ENCODE measurements at places on chromosomes 3 and 15.

DNA sequence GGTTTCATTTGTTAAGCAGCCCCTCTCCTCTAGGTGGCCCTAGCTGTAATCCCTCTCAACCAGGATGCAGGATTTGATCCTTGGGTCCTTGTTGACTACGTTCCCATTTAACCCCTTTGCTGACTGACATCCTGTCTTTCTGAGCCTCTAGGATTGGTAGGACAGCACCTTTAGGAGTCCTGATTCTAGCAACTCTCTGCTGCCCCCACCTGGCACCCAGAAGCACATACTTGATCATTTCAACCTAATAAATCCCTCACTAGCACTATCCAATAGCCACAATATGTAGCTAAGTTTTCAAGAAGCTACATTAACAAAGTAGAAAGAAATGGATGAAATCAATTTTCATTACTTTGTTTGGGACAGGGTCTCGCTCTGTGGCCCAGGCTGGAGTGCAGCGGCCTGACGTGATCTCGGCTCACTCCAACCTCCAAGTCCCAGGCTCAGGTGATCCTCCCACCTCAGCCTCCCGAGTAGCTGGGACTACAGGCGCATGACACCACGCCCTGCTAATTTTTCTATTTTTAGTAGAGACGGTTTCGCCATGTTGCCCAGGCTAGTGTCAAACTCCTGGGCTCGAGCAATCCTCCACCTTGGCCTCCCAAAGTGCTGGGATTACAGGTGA lies 28.3 kb downstream of the RSL24D1 start:
- peak; percentile 1 for DNase-seq

DNA sequence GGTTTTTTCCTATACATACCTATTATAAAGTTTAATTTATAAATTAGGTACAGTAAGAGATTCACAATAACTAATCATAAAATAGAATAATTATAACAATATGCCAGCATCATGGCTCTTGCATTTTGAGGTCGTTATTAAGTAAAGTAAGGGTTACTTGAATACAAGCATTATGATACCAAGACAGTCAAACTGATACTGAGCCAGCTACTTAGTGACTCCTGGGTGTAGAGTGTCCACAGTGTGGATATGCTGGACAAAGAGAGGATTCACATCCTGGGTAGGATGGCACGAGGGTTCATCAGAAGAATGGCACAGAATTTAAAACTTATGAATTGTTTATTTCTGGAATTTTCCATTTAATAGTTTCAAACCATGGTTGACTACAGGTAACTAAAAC lies 157.2 kb upstream of the IL12A start:
- no peak for DNase-seq

- DNase-seq = no peak
Observed at GRCh38 chr3:104536715-104537114, 830.0 kb upstream of the ALCAM start.

DNA sequence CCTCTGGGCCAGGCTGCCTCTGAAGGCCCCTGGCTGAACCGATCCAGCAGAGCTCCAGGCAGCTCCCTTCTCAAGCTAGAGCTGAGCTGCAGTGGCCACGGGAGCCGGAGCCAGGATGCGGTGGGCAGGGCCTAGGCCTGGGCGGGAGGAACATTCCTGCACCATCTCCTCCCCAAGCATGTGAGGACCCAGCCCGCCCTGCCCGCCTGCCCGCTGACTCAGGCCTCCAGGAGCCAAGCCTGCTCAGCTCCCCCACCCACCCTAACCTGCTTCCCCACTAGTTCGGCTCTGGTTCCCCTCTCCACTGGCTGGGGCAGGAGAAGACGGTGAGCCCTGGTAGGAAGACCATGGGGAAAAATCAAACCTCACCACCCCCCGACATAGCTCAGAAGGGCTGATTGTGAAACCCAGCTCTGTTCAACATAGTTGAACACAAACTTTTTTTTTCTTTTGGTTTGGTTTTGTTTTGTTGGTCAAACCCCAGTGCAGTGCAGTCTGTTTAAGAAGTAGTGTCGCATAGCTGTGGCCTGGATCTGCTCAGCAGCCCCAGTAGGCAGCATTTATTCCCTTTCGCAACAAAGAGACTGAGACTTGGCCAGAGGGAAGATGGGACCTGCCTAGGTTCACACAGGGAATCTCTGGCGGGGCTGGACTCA lies 13.5 kb downstream of the SNX33 start:
- no peak for DNase-seq

- no peak for DNase-seq
Observed at GRCh38 chr3:122825460-122825859, 30.6 kb downstream of the SLC49A4 start.

DNA sequence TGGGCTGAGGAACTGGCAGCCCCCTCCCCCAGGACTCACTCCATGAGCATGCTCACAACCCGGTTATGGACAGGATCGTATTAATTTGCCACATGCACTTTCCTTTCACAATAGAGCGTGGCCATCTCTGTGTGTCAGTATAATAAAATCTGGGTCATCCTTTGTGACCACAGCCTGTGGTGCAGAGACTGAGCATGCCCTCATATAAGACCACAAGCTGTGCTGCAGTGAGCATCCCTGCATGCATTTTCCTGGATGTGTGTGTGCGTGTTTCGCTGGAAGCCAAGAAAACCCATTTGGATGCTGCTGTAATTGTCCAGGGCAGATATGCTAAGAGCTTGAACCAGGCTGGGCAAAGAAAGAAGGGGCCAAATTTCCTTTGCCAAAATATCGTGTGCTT lies 39.7 kb downstream of the CYP11A1 start:
- DNase-seq = no peak

- DNase-seq = no peak
Observed at GRCh38 chr3:120182613-120183511, 88.6 kb upstream of the GSK3B start.

DNA sequence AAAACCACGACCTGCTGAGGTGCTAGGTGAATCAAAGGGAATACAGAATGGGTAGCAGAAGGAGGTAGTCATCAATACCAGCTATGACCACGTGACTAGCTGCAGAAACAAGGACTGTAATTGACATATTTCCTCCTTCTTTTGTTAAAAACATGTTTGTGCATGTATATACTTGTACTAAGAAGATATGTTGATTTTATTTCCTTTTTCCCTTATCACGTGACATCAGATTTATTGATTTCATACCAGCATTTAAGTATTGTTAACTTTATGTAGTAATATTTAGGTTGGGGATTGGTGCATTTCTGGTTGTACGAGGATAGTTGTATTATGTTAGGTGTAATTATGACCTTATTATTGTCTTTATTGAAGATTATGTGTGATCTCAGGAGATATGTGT lies 36.2 kb downstream of the PEX5L start:
- no peak for DNase-seq

DNA sequence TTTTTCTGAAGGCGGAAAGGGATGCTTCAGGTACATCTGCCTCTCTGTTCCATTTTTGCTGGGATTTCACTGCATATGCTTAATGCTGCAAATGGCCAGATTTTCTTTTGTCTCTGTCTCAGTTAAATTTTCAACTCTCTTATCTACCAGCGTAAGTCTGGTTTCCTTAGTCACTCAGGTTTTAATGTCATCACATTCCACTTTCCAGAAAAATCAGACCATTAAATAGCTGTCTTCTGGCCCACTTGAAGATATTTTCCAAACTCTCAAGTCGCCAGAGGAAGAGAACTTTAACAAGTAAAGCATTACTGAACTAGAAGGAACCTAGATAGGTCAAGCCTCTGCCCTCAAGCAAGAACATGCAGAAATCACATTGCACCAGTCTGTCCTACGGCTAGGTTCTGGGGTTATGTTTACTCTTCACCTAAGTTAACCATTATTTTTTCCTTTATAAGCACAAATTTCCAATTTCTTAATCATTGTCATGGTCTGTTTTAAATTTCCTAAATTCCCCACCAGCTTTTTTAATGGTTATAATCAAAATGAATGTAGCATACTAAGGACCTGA lies 26.5 kb downstream of the AVEN start:
- DNase-seq = no peak

- DNase-seq = no peak
Observed at GRCh38 chr3:30426293-30426993, 180.0 kb upstream of the TGFBR2 start.

GRCh38 chr3:141538568-141539240 lies 51.9 kb downstream of the RASA2 start:
- no peak for DNase-seq

DNA sequence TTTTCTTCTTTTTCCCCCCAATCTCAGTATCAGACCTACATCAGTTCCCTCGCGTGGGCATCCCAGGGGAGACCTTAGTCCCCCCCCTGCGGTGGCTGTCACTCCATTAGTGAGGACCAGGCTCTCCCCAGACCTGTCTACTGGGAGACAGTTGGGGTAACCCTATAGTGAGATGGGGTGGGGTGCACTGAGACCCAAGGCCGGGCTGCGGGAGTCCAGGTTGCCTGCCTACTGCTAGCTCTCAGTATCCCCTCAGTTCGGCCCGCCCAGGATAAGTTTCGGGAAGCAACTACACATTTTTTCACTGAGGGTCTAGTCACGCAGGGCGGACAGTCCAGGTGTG lies 671 bp upstream of the DCUN1D1 start:
- DNase-seq = no peak

DNA sequence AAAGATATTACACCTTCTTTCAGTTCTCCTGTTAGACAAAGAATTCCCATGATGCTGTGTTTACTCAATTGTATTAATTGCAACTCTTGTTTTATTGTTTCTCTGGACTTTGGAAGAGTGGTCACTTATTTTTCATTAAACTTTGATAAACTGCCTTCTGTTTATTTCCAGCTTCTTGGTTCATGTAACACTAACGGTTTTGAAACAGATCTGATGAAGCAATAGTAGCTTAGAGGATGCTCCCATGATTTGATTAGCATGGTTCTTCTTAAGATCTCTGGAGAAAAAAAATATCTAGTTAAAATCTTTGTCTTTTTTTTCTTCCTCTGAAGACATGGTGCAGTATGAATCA lies 90.1 kb downstream of the FNDC3B start:
- no peak for DNase-seq

GRCh38 chr3:158683230-158683962 lies 10.9 kb upstream of the LXN start:
- no peak for DNase-seq

DNA sequence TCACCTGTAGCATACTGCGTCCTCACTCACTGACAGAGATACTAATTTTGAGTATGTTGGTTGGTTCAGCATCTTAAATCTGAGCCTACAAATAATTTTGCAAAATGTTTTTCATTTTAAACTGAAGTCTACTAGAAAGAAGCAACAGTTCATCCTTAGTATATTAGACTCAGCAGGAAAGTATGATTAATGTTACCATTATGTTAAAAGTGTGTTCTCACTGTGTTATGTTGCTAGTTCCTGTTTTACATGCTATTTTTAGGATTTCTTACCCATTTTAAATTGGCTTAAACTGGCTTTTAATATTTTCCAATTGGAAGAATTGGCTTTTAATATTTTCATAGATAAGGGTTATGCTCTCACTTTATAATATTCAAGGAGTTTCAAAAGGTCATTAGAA lies 25.7 kb downstream of the ACKR4 start:
- DNase-seq = no peak

GRCh38 chr3:176190755-176191154 lies 1006.5 kb downstream of the TBL1XR1 start:
- DNase-seq = no peak

DNA sequence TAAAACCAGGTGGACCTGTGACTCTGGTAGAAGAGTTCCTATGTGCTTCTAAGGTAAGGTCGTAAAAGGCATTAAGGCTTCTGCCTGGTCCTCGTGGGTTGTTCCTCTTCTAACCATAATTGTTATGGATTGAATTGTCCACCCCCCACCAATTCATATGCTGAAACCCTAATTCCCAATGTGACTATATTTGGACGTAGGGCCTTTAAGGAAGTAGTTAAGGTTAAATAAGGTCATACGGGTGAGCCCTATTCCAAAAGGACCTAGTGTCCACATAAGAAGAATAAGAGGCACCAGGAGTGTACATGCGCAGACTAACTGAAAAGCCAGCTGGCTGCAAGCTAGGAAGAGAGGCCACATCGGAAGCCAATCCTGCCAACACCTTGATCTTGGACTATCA lies 1.9 kb downstream of the ADPGK start:
- no peak for DNase-seq

DNA sequence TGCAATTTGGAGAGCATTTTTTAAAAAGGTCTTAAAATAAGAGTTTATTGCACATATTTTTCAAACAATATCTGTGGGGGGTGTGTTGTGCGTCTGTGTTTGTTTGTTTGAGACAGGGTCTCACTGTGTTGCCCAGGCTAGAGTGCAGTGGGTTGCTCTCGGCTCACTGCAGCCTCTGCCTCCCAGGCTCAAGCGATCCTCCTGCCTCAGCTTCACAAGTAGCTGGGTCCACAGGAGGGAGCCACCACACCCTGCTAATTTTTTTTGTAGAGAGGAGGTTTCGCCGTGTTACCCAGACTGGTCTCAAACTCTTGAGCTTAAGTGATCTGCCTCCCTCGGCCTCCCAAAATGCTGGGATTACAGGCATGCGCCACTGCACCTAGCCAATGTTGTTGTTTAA lies 2.7 kb downstream of the MLF1 start:
- DNase-seq = no peak

DNA sequence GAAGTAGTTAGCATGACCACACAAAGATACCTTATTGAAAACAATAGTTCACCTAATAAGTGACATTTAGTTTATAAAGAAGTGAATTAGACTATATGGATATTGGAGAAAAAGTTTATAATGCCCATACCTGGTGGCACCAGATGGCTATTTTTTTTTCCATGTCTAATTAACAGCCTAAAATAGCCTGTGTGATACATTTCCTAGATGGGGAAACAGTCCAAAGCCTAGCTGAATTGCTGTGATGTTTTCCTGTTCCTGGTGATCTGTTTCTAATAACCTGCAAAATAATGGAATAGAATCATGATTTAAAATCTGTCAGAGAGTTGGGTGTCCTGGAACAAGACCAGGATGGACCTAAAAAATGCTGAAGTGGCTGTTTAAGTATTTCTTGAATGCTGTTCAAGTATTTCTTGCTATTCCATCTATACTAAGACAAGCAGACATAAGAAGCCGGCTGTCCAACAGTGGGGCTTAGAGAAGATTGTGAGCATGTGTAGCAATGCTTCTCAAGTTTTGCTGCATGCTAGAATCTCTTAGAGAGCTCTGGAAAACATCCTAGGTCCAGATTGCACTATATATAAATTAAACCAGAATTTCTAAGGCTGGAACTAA lies 31.3 kb downstream of the LRRC3B start:
- DNase-seq = no peak

- no peak for DNase-seq
Observed at GRCh38 chr3:141129541-141130011, 78.4 kb downstream of the SPSB4 start.

GRCh38 chr3:58640700-58641372 lies 25.7 kb downstream of the FAM3D start:
- peak; percentile 26 for DNase-seq

- no peak for DNase-seq
Observed at GRCh38 chr3:48528754-48529153, 24.8 kb upstream of the SHISA5 start.

- DNase-seq = no peak
Observed at GRCh38 chr15:81830520-81830919, 215.3 kb downstream of the MEX3B start.

DNA sequence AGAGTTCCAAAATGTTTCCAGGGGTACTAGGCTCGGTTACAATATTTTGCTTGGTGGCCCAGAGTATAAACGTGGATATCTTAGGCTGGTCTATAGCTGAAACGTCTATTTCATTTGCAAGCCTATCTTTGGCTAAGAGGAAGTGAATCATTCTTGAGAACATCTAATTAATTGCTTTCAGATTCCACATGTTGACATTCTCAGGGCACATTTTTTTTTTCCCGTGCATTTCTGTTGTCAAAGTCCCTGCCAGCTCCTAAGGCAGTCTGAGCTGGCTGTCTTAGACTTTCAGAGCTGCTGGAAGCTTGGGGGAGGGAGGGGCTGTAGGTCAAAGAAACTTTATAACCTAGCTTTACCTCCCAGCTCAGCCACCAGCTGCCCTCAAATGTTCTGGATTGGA lies 23.2 kb upstream of the LAMP3 start:
- no peak for DNase-seq

Measured in stimulated activated CD8-positive, alpha-beta memory T cell treated with anti-CD3 and anti-CD28 coated beads, Interleukin-2, amount 100 ng/mL, for 1 hour (primary cell).